ENCODE measurements at places on chromosomes 5 and 9.

GRCh38 chr5:107539726-107540330 lies 130.9 kb downstream of the EFNA5 start:
- DNase-seq: no peak

DNA sequence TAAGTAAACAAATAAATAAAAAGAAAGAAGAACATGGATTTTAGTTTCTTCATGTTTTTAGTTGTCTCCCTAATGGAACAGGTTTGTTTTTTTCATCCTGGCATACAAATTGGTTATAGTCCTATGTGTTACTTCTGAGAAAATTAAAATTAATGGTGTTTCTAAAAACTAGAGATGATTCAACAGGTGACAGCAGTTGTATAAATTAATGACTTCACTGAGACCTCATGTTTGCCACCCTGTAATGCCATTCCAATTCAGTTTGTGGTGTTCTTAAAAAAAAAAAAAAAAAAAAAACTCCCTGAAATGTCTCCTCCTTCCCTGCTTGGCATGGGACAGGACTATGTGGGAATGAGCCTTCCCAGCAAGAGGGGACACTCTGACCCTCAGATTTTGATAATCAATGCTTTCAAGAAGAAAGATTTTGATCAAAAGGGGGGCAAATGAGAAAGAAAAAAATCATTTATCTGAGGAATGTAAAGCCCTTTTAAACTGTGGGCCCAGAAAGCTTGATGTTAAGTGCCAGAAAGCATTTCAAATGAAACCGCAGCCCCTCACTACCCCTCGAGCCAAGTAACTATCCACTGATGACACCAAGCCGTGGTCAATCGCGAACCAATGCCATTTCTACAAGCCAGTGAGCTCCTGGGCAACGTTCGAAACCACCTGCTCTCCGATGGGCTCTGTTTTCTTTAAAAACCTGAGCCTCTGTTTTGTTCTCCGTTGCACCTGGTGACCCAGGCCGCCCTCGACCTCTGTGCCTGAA lies 941 bp downstream of the EXD3 start:
- DNase-seq: no peak

DNA sequence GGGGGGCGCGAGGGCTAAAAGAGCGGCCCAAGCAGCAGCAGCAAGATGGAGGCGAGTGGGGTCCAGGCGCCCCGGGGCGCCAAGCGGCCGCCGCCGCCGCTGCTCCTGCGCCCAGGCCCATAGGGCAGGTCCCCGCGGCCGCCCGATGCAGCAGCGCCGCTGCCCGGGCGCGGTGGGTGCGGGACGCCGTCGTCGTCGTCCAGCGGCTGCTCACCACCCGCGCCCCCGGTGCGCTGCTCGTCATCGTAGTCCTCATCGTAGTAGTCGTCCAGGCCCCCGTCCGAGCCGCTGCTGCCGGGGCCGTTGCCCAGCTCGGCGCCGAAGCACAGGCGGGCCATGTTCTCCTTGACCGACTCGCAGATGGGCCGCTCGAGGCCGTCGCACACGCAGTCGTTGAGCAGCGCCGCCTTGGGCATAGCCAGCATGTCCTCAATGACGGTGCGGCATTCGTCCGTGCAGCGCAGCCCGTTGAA lies 1.5 kb downstream of the GAS1 start:
- peak; percentile 64 for DNase-seq

DNA sequence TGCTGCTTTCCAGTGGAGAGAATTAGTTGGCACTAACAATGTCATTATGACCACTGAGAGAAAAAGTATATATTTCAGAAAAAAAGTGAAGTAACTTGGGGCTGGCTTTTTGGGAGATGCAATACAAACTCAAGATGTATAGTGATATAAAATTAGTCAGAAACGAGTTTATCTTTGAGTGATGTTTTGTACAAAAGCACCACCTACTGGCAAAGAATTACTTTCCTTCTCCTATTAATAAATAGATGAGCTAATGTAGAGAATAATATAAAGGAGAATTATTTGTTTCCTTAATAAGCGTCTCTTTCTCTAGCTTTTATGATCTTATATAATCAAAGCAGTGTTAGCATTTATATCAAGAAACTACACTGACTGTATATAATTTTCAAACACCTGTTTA lies 158.8 kb downstream of the MEF2C start:
- no peak for DNase-seq

DNA sequence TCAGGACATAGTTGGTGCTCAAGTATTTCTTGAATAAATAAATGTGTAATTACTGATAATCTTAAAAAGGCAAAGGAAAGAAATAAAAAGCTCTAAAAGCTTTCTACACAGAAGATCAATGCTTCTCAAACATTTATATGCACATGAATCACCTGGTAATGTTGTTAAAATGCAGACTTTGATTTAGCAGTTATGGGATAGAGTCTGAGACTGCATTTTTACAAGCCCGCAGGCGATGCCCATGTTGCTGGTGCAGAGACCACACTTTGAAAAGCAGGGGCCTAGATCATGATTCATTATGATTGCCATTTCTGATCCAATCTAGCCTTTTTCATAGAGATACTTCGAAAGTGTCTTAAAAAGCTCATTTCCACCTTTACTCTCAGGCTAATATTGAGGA lies 3.5 kb upstream of the CCDC152 start:
- no peak for DNase-seq

GRCh38 chr5:139050432-139050831 lies 147.7 kb downstream of the SIL1 start:
- no peak for DNase-seq

- DNase-seq: no peak
These were observed 353 bp upstream of the PAX5 start for GRCh38 chr9:37034305-37034937.

DNA sequence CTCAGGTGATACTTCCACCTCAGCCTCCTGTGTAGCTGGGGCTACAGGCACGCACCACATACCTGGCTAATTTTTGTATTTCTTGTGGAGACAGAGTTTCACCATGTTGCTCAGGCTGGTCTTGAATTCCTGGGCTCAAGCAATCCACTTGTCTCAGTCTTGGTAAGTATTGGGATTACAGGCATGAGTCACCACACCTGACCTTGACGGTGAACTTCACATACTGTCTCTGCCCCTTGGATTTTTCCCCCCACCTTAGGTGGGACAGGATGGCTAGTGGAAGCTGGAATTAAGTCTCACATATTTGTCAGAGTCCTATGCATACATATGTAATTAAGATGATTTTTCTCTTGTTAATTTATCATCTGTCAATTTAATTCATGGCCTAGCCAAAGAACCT lies 20.9 kb upstream of the RFK start:
- DNase-seq: no peak

- no peak for DNase-seq
These were observed 121.6 kb downstream of the OXCT1 start for GRCh38 chr5:41748631-41749030.

DNA sequence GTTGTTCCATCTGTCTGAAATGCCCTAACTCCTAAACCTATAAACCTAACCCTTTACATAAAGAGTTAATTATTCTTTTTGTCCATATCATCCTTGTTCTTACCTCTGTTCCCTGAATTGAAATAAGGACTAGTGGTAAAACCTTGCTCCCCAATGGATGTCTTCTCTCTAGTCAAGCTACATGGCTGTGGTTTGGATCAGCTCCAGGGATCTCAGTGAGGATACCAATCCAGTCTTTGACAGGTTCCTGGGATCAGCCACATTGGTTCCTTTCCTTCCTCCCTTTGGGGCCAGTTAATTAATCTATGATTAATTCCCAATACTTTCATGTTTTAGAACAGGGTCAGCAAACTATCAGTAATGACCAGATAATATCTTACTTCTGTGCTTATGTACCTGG lies 151.6 kb downstream of the SIL1 start:
- no peak for DNase-seq

DNA sequence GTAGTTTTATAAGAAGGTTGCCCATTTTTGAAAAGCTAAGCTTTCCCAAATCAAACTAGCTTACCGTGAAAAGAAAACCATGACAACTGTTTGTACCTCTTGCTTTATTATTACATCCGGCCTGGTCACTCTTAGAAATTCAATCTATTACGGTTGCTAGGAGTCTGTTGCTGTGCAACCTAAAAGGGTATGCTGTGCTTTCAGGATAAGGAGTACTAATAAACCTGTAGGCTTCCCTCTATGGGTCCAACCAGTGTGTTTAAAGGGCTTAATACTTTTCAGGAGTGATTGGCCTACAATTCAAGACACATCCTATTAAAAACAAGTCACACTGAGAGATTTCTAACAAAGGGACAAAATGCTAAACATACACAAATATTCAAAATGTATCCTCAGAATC lies 27.1 kb downstream of the RFX3 start:
- no peak for DNase-seq

- no peak for DNase-seq
These were observed 347.8 kb downstream of the TRIM32 start for GRCh38 chr9:117034866-117035265.

GRCh38 chr5:66351813-66352212 lies 207.7 kb downstream of the SREK1 start:
- DNase-seq: no peak

DNA sequence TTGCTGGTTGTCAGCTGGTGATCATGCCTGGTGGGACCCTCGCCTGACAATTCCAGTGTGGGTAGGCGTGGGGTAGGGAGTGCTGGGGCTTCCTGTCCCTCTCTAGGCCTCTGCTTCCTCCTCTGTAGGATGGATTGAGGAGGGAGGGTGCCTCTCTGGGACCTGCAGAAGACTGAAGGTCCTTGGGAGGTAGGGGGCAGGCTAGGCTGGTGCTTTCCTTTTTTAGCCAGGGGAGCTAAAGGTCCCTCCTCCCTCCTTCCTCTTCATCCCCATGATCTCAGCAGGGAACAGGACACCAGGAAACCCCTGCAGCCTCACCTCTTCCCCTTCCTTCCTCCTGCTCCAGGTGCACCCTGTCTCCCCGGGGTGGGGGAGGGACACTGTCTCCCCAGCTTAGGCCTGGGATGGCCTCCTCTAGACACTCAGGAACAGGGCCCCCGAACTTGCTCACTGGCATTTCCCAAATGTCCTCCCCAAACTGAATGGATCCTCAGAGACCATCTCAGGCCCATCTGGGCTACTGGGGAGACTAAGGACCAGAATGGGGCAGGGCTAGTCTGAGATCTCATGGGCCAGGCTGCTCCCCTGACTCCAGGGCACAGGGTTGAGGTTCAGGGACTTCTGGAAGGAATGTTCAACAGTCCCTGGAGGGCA lies 8.4 kb downstream of the SH2D3C start:
- DNase-seq: no peak
